ENCODE measurements at places on chromosomes 3 and 15. TPM values are rescaled to one million over a fixed set of nuclear protein-coding genes. Genes with fewer than 3 reads are reported as not detected.

DNA sequence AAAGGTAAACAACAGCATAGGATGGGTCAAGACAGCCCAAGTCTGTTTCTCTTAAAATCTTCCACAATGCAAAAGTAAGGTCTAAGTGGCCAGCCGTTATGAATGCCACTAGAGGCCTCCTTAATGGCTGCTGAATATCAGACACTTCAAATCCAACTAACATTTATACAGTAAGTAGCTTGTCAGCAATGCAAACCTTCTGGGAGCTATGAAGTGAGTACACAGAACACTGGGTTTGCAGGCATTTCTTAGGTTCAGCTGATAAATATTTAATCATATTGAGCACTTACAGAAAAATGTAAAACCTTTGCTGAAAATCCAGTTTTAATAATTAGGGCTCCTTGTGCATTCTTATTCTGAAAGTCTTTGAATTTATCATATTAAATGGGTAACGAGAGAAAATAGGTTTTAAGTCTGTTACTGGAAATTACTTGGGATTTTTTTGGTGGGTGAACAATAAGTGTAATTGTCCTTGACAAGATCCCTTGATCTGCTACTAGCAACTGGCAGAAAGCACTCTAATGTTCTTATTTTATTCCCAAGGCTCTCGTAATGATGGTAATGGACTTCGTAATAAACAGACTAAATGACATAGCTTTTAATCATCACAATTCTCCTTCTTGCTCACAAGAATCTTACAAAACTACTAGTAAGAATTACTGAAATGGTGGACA is 141.7 kb upstream of the GPR149 start:
- no peak for DNase-seq

Gene IMPG2
- 0.22 TPM for total RNA-seq

Gene KCNH8
- total RNA-seq: 2.1 TPM

- no peak for DNase-seq
These were observed 290.4 kb upstream of the C2CD4B start for GRCh38 chr15:62455441-62455921.

Gene FBXL2
- total RNA-seq: 22.4 TPM

GRCh38 chr15:69080295-69081248 is 66.1 kb downstream of the NOX5 start:
- no peak for DNase-seq

DNA sequence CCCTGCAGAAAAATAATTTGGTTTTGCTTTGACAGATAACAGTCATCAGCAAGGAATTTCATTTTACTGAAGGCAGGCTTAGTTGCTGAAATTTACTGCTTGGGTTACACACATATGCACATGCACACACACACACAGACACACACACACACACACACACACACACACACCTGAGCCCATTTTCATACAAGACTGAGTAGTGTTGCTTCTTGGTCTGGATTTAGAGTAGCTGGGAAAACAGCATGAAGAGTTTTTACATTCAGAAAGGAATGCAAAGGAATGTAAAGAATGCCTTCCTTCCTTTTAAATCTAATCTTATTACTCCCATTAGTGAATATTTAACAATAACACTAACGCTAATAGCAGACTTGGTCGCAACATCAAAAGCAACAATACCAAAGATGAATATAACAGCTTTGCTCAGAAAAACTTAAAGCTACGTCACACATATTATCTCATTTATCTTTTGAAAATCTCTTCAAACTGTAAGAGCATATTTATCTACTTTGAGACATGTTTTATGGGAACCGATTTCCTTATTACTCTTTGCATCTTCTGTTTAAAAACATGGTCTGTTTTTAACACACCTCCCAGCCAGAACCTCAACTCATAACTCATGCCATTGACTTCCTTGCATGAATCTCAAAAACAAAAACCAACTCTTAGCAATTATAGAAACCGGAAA is 32.5 kb downstream of the RFTN1 start:
- DNase-seq: no peak

- DNase-seq: no peak
These were observed 57.6 kb downstream of the PDCD6IP start for GRCh38 chr3:33855884-33856546.

GRCh38 chr3:9168241-9168741 is 81.2 kb downstream of the SRGAP3 start:
- no peak for DNase-seq

DNA sequence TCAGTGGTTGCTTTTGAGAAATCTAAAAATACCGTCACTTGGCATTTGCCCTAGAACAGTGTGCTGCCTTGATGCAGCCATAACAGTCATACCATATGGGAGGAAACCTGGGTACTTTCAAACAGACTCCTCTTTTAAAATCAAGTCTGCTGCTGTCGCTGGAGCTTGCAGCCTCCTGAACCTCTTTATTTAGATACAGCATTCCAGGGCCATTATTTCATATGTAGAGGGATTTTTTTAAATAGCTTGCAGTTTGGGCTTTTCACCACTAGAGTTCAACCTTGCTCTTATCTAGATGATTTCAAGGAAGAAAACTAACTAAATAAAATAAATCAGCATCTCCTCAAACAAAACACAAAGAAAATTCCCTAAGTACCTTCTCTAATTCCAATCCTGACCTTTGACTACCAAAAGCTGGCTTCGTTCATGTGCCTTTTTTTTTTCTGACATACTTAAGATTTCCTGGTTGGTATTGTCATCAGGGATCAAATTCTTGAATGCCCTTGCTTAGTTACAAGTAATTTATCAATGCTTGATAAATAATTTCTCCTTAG is 111.6 kb downstream of the KBTBD8 start:
- DNase-seq: no peak

GRCh38 chr15:55499151-55499550 is 8.9 kb downstream of the DNAAF4 start:
- no peak for DNase-seq

Gene DZIP1L
- 37.5 TPM for total RNA-seq

Gene SIDT1
- total RNA-seq: 4.5 TPM

Gene NLGN1
- 26.0 TPM for total RNA-seq

Gene TIMP4
- 13.2 TPM for total RNA-seq

Gene MKRN3
- 2.3 TPM for total RNA-seq

Gene CYP8B1
- not detected for total RNA-seq

Gene ECE2
- not detected for total RNA-seq

DNA sequence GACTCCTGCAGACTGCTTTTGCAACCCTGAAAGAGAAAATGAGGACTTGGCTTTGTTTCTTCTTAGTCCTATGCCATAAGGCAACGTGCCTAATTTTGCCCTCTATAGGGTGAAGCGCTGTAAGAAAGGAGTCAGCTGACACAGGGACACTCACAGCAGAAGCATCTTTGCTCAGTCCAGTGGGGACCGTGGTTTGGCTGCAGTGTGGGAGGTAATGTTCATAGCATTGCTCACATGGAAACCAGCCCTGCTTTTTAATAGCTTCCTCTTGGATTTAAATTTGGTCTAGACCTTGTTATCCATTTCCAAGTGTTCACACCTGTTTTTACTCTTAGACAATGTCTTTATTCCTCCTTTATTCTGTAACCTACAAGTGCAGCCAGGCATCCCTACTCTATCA is 1032.1 kb downstream of the NTRK3 start:
- DNase-seq: no peak

- no peak for DNase-seq
These were observed 141.8 kb upstream of the NECTIN3 start for GRCh38 chr3:110929816-110930215.

Gene XXYLT1
- 11.0 TPM for total RNA-seq
